ENCODE measurements at places on chromosomes 1 and 21.

DNA sequence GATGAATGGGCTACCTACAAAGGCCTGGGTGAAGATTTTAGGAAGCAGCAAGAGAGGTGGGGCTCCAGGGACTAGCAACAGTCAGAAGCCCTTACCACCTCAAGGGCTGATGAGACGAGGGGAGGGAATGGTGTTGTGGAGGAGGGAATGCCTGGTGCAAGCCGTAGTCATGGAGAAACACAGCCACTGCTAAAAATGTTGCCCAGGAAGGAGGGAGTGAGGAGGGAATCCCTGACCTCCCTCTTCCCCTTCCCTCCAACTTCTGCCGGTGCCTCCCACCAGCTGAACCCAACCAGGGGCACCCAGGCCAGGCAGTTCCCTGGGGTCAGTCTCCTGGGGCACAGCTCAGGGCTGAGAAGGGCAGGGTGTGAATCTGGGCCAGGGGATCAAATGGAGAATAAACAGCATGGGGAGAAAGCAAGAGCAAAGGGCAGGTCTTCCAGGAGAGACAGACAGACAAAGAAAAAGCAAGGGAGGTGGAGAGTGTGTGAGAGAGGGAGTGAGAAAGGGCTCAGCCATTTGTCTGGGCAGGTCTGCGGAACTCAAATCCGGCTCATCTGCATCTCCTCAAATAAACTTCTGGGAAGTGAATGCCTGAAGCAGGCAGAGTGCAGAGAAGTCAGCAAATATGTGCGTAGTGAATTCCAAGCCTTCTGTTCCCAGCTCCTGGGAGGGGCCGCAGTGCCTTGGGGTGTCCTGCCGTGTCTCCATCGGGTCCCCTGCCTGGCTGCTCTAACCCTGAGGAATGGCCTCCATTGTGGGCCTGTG is 27.1 kb upstream of the POU3F1 start:
- DNase-seq = no peak

DNA sequence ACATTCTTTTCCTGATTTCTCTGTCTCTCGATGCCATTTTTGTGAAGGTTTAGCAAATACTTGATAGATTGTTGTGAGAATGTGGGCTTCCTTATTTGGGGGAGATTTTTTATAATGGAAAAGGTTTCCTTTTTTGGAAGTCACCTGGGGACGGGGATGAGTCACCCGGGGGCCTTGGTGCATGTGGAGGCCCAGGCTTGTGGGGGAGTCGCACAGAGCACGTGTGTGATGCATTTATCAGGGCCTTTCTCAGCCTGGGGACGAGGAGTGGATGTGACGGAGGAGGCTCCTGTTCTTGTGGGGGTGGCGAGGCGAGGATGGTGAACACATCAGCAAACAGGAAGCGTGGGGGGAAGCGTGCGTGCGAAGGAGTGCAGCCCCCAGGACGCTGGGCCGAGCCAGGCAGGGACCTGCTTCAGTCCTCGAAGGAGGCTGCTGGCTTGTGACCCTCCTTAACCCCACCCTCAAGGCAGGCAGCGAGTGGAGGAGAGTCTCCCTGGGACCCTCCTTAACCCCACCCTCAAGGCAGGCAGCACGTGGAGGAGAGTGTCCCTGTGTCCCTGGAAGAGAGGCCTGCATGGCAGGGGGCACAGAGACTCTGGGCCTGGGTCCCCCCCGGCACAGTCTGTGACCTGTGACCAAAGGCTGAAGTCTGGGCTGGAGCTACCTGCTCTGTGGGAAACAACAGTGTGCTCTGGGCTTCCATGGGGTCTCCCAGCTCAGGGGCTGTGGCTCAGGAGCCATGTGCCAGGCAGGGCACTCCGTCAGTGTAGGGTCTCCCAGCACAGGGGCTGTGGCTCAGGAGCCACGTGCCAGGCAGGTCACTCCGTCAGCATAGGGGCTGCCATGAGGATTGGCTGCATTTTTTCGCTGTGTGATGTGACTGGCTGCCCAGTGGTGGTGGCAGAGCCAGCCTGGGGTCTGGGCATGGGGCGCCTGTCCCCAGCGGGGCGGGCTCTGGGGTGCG is 57.2 kb downstream of the AGPAT3 start:
- peak; percentile 51 for DNase-seq

DNA sequence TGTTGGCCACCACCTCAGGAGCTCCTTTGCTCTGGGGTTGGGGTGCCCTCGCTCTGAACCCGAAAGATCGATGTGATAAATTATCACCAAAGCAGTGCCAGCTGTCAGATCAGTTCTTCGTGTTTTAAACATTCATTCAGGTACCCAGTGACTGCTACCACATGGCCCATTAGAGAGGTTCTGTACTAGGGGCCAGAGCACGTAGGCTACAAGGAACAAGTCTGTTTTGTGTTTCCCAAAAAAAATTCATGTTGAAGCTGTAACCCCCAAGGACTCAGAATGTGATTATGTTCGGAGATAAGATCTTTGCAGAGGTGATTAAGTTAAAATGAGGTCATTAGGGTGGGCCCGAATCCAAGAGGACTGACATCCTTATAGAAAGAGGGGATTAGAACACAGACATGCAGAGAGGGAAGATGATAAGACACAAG is 526.9 kb downstream of the NPHP4 start:
- no peak for DNase-seq

DNA sequence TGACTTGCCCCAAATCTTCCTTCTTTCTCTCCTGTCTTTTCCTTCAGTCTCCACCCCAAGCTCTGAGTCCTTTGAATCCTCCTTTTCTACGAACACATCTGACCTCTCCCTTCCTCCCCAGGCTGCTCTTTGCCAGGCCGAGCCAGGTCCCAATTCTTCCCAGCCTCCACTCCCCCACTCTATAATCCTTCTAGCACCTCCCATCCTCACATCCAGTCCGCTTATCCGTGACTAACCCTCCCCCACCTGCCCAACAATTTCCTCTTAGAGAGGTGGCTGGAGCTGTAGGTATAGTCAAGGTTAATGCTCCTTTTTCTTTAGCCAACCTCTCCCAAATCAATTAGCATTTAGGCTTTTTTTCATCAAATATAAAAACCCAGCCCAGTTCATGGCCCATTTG is 9.5 kb upstream of the HPDL start:
- DNase-seq = no peak

- no peak for DNase-seq
These were observed 455.5 kb downstream of the PLPP3 start for GRCh38 chr1:56123826-56124225.

Data from activated CD4-positive, alpha-beta T cell treated with anti-CD3 and anti-CD28 coated beads, Interleukin-2, amount 50 U/mL, for 24 hours (primary cell).